ENCODE measurements at places on chromosomes 4 and X.

DNA sequence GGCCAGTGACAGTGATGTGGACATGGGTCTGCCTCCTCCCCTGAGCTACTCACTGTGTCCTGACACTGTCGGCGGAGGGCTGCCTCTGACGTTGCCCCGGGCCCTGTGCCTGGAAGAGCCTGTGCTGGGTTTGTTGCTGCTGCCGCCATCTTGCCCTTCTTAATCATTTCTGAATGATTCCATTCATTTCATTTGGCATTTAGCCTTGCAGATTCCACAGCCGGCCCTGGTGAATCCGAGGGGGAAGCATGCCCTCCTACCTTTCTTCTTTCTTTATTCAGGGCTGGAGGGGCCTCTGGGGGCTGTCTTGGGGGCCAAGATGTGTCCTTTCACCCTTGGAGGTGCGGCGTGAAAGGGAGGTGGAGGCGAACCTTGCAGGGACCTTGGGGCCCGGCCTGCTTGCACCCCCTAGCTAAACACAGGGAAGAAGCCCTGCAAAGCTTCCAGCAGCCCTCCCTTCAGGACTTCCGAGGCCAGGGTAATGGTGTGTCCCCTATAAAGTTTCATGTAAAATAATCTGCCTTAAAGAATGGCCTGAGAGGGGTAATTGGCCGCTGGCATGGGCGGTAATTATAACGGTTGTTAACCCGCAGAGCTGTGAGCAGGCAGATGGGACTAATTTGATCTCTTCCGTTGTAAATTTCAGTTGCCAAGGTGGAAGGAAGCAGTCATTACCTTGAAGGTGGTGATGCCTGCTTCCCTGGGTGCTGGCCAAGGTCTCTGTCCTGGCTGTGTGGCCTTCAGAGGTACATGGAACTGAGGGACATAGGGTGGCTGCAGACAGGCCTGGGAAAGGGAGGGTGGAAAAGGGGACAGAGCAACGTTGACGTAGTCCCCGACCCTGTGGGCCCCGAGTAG lies 92.3 kb downstream of the PSAPL1 start:
- DNase-seq: no peak

GRCh38 chr4:47945930-47946726 lies 31.7 kb upstream of the NFXL1 start:
- no peak for DNase-seq

DNA sequence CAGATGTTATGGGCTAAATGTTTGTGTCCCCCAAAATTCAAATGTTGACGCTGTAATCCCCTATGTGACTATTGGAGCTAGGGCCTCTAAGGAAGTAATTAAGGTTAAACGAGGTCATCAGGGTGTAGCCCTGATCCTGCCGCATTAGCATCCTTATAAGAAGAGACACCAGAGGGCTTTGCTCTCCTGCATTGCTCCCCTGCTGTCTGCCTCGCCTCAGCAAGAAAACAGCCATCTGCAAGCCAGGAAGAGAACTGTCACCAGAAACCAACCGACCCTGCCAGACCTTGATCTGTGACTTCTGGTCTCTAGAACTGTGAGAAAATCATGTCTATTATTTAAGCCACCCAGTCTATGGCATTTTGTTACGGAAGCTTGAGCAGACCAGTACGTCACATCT lies 331.9 kb downstream of the DCTD start:
- no peak for DNase-seq

GRCh38 chr4:22637306-22637705 lies 55.4 kb upstream of the GBA3 start:
- DNase-seq: no peak

All from stimulated activated CD4-positive, alpha-beta T cell treated with anti-CD3 and anti-CD28 coated beads, Interleukin-1b, Interleukin-23, amount 100 ng/mL, for 4 hours (primary cell).